ENCODE measurements at places on chromosomes 2 and 18. TPM values are rescaled to one million over a fixed set of nuclear protein-coding genes. Genes with fewer than 3 reads are reported as not detected.

Gene GPR35
- 5.2 TPM for total RNA-seq

Gene DSG4
- total RNA-seq, result 0.04 TPM

Gene CENPA
- total RNA-seq, result 42.4 TPM

Gene ZNF385B
- total RNA-seq, result 0.81 TPM

Gene RESP18
- total RNA-seq, result not detected

Gene RTP5
- not detected for total RNA-seq

Gene STEAP3
- total RNA-seq, result 27.3 TPM

Gene NYAP2
- total RNA-seq, result not detected

Gene PCGF1
- total RNA-seq, result 35.7 TPM

Gene NAT8
- total RNA-seq, result not detected

Gene UGT1A6
- 2.0 TPM for total RNA-seq

All from PC-3 (cell line).